Vagina (tissue), 2 donors: ENCODE measurements at places on chromosomes 1 and 21.

- no peak for DNase-seq
Observed at GRCh38 chr1:93603106-93603505, 78.5 kb downstream of the BCAR3 start.

- DNase-seq, result no peak
Observed at GRCh38 chr1:201928266-201928665, 18.1 kb downstream of the LMOD1 start.

- DNase-seq, result no peak
Observed at GRCh38 chr1:186925881-186926669, 97.3 kb downstream of the PLA2G4A start.

DNA sequence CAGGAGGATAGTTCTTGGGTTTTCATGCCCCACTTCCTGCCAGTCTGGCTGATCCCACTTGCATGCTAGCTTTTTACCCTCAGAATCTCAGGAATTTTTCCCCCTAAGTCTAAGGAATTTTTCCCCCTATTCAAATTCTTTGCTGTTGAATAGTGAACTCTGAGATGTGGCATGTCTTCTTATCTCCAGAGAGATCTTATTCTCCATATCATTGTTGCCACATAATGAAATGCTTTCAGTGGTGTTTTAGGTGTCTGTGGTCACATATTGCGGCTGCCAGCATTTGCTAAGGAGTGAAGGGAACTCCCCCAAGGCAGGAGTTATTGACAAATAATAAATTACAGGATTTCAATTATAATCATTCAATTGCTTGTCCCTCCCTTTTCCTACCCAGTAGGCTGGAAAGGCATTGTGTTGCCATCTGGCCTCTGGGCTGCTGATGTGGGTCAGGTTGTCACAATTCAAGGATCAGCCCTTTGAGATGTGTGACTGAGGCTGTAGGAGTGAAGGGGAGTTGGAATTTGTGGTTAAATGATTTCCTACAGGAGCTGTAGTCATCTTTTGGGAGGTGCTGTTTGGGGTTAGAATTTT lies 3.9 kb upstream of the FLG start:
- DNase-seq, result no peak

GRCh38 chr1:210239349-210240111 lies 6.9 kb downstream of the SERTAD4 start:
- no peak for DNase-seq

GRCh38 chr1:163535807-163536206 lies 214.1 kb downstream of the NUF2 start:
- DNase-seq, result no peak

DNA sequence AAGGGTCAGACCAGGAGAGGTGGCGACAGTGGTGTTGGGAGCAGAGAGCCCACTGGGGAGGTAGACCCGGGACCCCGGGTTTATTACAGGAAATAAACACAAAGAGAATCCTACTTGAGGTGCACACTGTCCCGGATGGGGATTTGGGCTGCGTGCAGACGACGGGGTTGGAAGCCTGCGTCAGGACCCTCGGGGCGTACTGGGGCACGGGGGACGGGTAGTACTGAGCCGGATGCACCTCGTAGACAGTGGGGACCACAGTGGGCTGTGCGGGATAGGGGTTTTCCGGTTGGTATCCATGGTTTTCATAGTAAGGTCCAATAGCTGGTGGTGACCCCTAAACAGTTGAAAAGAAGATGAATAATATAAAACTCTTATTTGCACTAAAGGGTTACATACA lies 13.7 kb downstream of the TMPRSS2 start:
- DNase-seq, result no peak

- no peak for DNase-seq
Observed at GRCh38 chr1:173297798-173298391, 90.8 kb upstream of the TNFSF4 start.
